CD4-positive, alpha-beta memory T cell (primary cell): ENCODE measurements at places on chromosomes 6 and 20.
A peak's percentile ranks its signal among the peaks of the same experiment; 100 is the strongest.

- DNase-seq = no peak
Observed at GRCh38 chr6:126113261-126113660, 126.9 kb downstream of the TRMT11 start.

DNA sequence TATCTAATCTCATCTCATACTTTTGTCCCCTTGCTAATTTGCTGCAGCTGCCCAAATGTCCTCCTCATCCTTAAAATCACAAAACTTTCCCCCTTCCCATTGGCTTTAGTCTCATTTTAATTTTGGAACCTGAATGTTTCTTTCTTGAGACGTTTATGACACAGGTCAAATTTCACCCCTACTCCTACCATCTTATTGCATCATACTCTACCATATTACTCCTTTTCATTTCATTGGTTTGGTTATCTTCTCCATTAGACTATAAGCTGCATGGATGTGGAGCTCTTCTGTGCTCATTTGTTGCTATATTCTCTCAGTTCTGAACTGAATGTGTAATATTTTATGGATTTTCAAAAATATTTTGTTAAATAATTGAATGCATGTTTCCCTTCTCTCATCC lies 688.6 kb downstream of the CBLN4 start:
- DNase-seq = no peak

DNA sequence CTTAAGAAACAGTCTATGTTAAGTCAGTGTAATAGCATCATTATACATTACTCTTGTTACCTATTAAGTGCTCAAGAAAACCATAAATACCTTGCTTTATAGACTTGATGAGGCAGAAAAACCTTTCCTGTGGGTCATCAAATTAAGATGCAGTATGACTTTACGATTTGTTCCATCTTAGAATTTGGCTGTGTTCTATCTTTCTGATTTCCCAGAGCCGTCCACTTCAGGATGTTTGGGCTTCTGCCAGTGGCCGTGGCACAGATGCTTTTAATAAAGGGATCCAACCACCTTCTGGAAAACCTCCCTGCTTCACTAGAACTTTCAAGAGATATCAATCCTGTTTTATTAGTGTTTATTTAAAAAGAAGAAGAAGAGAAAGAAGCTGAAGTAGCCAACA lies 71.2 kb downstream of the PDE7B start:
- DNase-seq = no peak

DNA sequence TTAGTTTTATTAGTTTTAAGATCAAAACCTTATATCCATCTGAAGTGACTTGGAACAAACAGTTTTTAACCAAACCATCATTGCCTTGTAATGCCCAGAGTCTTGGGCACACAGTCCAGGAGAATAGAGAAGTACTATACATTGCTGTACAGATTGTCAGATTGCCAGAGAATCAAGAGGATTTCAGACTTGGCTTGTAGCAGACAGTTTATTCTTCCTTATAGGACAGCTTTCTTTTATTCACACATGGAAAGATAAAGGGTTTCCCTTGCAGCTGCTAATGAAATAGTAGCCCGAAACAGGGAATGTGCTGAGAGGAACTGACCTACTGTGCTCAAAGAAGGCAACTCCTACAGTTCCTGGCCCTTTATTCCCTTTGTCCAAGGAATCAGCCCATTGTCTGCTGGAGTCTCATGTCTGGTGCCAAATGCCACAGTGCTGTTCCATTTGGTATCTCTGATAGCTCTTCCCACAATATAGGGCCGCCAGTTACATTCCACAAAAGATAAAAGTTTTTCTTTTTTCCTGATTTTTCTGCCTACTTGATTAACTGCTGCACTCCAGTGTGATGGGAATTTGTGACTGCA lies 30.6 kb downstream of the DCBLD1 start:
- no peak for DNase-seq

DNA sequence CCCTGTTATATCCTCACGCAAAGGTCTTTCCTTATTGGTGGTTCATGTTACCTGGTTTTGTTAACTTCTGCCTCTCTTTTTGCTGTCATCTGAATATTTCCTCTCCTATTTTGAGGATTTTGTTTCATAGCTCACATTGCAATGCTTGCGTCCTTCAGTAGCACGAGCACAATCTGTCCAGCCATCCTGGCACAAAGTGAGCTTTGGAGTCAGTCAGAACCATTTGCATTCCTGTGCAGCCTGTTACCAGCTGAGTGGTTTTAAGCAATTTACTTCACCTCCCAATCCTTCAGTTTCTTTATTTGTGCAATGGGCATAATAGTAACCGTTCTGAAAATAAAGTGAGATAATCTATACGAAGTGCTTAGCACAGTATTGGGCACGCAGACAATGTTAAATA lies 42.7 kb downstream of the AKAP7 start:
- no peak for DNase-seq

DNA sequence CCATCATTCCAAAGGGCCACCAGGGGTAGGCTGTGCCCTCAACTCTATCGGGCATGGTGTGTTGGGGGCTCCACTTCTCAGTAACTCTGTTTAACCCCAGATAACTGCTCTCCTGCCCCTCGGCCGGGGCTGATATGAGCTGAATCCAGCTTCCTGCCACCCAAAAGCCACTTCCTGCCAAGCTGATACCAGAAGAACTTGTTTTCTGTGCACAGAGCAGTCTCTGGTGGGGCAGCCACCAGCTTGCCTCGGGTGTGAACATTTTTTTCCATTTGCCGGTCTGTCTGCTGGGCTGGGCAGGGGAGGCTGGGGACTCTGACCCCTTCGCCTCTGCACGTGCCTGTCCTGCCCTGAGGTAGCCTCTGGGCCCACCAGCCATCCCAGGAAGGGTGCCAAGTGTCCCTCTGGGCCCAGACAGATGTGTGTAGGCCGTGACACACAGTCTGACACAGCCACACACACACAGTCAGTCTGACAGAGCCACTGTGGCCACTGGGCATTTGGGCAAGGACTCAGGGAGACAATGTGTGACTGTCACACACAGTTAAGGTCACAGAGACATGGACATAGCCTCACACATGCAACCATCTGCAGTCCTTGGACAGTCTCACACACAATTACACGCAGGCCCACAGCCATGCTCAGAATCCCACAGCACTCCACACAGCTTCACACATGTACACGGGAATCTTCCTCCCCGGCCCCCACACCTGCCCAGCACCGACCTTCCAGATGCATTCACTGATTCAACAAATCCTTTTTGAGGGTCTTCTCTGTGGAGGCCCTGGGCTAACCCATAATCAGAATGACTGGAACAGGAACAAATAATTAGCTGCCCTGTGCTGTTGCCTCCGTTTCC lies 45.1 kb downstream of the NOL4L start:
- DNase-seq = peak; percentile 73

- no peak for DNase-seq
Observed at GRCh38 chr6:89589297-89590025, 49.1 kb downstream of the LYRM2 start.

DNA sequence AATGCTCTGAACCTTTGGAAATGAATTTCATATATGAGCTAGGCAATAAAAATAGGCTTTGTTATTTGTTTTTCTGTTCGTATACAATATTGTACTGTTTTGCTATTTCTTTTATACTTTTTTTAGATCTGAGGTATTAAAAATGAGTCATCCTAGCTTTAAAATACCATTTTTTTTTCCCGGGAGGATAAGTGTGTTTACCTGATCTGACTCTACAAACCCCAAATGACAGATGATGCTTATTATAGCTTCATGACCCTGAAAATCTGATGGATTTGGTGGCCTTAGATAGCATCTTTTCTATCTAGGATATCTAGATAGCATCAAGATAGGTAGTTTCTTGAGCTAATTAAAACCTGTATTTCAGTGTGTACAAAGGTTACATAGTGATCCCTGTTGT lies 206.4 kb downstream of the DTNBP1 start:
- DNase-seq = no peak

DNA sequence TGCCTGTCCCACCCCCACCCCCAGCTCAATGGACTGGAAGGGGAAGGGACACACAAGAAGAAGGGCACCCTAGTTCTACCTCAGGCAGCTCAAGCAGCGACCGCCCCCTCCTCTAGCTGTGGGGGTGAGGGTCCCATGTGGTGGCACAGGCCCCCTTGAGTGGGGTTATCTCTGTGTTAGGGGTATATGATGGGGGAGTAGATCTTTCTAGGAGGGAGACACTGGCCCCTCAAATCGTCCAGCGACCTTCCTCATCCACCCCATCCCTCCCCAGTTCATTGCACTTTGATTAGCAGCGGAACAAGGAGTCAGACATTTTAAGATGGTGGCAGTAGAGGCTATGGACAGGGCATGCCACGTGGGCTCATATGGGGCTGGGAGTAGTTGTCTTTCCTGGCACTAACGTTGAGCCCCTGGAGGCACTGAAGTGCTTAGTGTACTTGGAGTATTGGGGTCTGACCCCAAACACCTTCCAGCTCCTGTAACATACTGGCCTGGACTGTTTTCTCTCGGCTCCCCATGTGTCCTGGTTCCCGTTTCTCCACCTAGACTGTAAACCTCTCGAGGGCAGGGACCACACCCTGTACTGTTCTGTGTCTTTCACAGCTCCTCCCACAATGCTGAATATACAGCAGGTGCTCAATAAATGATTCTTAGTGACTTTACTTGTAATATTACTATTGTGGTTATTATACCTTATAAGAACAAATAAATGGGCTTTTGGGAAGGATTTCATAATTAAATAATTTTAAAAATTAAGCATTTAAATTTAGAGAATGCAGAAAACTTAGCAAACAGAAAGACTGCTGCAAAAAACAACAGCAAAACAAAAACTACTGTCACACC lies 8.4 kb downstream of the CDKN1A start:
- no peak for DNase-seq

GRCh38 chr20:63626424-63627128 lies at the start of gene GMEB2:
TSS of gene GMEB2 (minus strand) at chr20:63627101. CDS start at chr20:63619397, 7,704 bp downstream.
- no peak for DNase-seq

- DNase-seq = no peak
Observed at GRCh38 chr6:25350573-25350972, 71.4 kb downstream of the CARMIL1 start.

GRCh38 chr20:64042054-64042781 lies 6.2 kb downstream of the C20orf204 start:
- no peak for DNase-seq

- DNase-seq = no peak
Observed at GRCh38 chr6:116726947-116727346, 38.6 kb downstream of the FAM162B start.

- DNase-seq = no peak
Observed at GRCh38 chr20:60066438-60066823, 108.2 kb downstream of the CDH26 start.

- no peak for DNase-seq
Observed at GRCh38 chr6:161134550-161135298, 139.1 kb downstream of the AGPAT4 start.

- no peak for DNase-seq
Observed at GRCh38 chr6:79627422-79627821, 3.7 kb upstream of the SH3BGRL2 start.

- DNase-seq = no peak
Observed at GRCh38 chr6:33841070-33841469, 37.3 kb upstream of the MLN start.

GRCh38 chr6:154167126-154167525 lies 128.1 kb downstream of the OPRM1 start:
- DNase-seq = no peak

- DNase-seq = no peak
Observed at GRCh38 chr6:147057188-147057587, 147.0 kb upstream of the STXBP5 start.

GRCh38 chr6:41519305-41519744 lies 26.9 kb upstream of the FOXP4 start:
- DNase-seq = no peak

- no peak for DNase-seq
Observed at GRCh38 chr20:25284131-25284601, 36.3 kb downstream of the PYGB start.

GRCh38 chr6:73131706-73132105 lies 93.6 kb downstream of the KHDC1L start:
- DNase-seq = no peak

GRCh38 chr6:128039543-128039942 lies 138.7 kb upstream of the THEMIS start:
- DNase-seq = no peak

GRCh38 chr20:18133962-18134361 lies 3.7 kb upstream of the KAT14 start:
- no peak for DNase-seq
